ENCODE measurements at places on chromosomes 6 and 20.

- DNase-seq = no peak
Measured at GRCh38 chr20:58712806-58713731, 20.5 kb downstream of the NPEPL1 start.

DNA sequence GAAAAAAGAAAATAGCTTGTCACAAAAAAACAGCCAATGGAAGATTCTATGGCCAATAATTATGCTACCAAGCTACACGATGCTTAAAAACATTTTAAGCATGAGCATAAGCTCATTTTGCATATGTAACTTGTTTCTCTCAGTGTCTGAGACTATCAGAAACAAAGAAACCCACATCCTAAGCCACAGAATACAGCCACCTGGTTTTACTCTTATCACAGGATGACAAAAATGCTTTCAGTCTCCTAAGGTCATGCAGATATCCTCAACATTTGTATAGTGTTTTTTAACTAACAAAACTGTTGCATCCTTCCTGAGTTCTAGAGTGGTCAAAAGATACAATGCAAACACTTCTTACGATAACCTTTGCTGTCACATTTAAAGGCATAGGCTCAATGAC lies 172.1 kb upstream of the RUNX2 start:
- no peak for DNase-seq

DNA sequence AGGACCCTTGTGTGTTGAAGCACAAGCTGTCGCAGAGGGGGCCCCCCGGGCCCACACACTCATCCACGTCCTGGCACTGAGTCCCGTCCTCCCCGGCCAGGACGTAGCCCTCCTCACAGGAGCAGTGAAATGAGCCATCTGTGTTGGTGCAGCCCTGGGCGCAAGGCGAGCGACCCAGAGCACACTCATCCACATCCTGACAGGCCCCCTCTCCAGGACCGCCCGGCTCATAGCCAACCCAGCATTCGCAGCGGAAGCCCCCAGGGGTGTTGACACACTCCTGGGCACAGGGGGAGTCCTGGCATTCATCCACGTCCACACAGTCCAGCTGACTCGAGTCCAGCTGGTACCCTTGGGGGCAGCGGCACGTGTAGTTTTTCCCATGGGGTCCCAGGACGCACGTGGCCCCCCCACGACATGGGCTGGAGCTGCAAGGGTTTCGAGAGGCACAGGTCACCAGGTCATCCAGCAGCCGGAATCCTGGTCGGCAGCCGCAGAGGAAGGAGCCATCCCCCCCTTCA lies 1.2 kb downstream of the CD93 start:
- DNase-seq = no peak

GRCh38 chr6:35498422-35499067 lies 1.7 kb upstream of the TEAD3 start:
- DNase-seq = no peak

GRCh38 chr6:13466304-13467215 lies 20.8 kb downstream of the GFOD1 start:
- peak; percentile 40 for DNase-seq

DNA sequence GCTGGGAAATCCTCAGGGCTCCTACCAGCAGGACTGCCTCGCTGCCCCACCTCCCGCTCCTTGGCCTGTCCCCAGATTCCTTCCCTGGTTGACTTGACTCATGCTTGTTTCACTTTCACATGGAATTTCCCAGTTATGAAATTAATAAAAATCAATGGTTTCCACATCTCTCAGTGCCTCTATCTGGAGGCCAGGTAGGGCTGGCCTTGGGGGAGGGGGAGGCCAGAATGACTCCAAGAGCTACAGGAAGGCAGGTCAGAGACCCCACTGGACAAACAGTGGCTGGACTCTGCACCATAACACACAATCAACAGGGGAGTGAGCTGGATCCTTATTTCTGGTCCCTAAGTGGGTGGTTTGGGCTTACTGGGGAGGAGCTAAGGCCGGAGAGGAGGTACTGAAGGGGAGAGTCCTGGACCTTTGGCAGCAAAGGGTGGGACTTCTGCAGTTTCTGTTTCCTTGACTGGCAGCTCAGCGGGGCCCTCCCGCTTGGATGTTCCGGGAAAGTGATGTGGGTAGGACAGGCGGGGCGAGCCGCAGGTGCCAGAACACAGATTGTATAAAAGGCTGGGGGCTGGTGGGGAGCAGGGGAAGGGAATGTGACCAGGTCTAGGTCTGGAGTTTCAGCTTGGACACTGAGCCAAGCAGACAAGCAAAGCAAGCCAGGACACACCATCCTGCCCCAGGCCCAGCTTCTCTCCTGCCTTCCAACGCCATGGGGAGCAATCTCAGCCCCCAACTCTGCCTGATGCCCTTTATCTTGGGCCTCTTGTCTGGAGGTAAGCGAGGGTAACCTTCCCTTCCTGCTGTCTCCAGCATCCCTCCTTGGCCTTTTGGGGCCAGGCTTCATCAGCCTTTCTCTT lies at the start of gene CFB:
TSS of gene CFB (plus strand) at position 589 of the 863 bp plus-strand sequence. CDS start at position 716, 127 bp downstream.
- no peak for DNase-seq

DNA sequence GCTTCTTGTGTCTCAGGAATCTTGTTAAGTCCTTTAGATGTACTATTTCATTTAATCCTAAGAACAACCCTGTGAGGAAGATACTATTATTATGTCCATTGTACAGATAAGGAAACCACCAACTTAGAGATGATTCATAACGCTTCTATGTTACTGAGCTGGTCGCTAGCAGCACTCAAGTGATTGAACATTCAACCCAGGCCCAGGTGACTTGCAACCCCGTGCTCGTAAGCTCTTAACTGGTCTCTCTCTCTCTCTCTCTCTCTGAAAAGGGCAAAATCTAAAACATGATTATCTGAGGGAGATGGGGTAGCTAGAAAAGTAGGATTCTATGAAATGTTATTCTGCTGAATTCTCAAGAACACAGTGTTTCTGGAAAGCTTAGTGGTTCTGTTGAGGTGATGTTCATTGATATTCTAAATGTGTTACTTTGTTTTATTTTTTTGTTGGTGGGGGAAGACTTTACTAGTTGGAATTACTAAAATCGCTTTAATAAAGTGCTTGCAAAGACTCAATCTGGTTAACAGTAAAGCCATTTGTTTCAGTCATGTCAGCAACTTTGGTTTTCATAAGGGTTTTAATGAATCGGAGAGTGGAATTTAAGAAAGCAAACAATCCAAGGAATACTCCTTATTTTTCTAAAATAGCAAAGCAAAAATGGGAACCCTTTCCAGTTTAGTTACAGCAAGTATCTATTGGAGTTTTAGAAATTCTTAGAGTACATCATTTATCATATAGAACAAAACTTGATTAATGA lies 265.0 kb upstream of the TAB2 start:
- DNase-seq = no peak

GRCh38 chr6:89518352-89519055 lies 85.6 kb downstream of the ANKRD6 start:
- DNase-seq = no peak

GRCh38 chr6:168373389-168373788 lies 53.8 kb upstream of the DACT2 start:
- DNase-seq = no peak

DNA sequence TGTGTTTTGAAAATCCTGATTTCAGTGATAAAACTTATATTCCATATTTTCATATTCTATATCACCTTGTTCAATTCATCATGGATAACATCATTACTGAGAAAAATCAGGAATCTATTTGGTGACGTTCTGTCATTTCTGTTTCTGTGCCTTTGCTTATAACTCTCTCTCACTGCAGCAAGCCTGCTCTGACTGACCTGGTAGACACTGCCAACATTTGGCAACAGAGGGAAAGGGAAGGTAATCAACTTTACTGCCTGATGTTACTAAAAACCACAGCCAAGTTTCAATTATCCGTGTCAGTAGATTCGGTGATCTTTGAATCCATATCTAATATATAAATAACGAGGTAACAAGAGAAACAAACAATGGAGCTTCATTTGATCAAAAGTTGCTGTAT lies 501.9 kb downstream of the LMBRD1 start:
- no peak for DNase-seq

DNA sequence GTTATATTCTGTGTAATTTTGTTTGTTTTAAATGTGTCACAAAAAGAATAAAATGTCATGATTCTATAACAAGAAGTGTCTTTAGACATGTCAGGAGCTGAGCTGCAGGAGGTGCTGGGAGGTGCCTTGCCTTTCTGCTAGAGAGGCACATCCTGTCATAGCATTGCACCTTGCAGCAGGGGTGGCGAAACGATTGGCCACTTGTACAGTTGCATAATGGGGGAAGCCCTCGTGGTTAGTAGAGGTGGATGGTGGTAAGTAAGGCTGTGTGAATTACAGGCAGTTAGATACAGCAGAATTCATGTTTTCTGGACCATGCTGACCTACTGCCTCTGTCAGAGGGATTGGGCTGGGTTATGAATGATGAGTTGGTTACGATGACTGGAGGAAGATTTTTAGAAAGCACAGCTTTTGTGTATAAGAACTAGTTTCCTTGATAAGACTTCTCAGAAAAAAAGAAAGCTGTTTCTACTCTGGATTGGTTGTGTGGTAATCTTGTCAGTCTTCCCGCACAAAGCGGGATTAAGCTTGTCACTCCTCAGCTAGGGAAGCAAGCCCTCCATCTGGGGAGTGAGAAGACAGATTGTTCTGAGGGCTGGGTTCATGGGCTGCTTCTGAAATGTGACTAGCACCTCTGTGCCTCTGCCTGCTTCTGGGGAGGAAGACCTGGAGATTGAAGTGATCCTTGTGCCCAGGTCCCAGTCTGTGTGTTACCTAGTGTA lies 74.9 kb downstream of the FOXO3 start:
- no peak for DNase-seq

Measured in activated T-cell treated with anti-CD3 and anti-CD28 coated beads for 24 hours (primary cell).